Thoracic aorta (tissue), 2 donors: ENCODE measurements at places on chromosomes 1 and 21.

DNA sequence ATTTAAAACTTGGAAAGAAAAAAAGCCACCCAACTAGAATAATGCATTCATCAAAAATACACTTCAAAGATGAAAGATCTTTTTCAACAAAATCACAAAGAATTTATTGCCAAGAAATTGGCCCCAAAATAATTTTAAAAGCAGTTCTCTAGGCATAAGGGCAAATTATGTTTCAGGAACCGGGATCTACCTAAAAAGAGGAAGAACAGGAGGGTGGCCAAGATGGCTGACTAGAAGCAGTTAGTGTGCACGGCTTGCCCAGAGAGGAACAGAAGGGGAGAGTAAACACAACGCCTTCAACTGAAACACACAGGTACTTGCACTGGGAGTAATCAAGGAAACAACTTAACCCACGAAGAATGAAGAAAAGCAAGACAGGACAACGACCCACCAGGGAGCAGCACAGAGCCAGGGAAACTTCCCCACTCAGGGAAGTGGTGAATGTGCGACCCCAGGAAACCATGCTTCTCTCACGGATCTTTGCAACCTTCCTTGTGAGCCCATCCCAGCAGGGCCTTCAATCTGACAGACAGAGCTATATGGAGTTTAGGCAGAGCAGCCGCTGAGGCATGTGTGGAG, 46.1 kb downstream of the ACKR1 start:
- no peaks in the 10 kb centered on the region for H3K36me3 ChIP-seq
- no peak overlapping the region for H3K27ac ChIP-seq
- no peak for DNase-seq
- no peak overlapping the region for H3K4me3 ChIP-seq
- H3K4me1 ChIP-seq, result no peaks in the 10 kb centered on the region

DNA sequence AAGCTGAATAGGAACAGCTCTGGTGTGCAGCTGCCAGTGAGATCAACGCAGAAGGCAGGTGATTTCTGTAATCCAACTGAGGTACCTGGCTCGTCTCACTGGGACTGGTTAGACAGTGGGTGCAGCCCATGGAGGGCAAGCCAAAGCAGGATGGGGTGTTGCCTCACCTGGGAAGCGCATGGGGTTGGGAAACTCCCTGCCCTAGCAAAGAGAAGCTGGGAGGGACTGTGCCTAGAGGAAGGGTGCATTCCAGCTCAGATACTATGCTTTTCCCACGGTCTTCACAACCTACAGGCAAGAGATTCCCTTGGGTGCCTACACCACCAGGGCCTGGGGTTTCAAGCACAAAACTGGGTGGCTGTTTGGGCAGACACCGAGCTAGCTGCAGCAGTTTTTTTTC, 183.2 kb downstream of the DNM3 start:
- H3K36me3 ChIP-seq, result no peaks in the 10 kb centered on the region
- no peak overlapping the region for H3K27ac ChIP-seq
- H3K4me1 ChIP-seq, result no peaks in the 10 kb centered on the region
- no peaks in the 10 kb centered on the region for H3K27me3 ChIP-seq

DNA sequence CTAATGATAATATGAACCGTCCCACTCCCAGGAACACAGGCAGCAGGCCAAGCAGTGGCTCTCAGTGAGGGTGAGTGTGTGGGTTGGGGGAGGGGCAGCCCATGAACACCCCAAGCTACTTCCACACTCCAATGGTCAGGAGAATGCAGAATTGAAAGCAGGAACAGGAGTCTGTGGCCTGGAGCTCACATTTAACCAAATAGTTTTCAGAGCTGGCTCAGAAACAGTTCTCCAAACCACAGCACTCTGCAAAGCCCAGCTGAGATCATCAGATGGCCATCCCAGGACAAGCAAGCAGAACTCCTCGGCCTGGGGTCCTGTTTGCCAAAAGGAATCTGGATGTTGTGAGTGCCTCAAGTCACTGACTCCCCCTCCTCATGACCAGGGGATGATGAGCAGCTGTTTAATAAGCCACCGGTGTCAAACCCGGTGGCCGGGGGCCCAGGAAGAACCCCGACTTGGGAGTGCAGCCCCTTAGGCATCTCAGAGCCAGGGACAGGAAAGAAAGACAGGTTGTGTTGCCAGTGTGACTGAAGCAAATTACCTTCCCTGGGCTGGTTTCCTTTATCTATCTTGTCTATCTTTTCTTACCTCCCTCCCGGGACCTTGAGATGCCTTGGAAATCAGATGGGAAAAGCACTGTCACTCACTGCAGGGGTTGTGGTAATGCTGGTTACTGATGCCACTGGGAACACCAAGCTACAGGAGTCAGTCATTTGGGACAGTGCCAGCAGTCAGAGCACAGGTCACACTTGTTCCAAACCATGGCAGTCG, 20.4 kb downstream of the DEGS1 start:
- H3K27ac ChIP-seq, result no peak overlapping the region
- no peak for DNase-seq
- peaks cover 14% of the 10 kb centered on the region for H3K4me1 ChIP-seq
- H3K4me3 ChIP-seq, result no peak overlapping the region
- H3K27me3 ChIP-seq, result no peaks in the 10 kb centered on the region

DNA sequence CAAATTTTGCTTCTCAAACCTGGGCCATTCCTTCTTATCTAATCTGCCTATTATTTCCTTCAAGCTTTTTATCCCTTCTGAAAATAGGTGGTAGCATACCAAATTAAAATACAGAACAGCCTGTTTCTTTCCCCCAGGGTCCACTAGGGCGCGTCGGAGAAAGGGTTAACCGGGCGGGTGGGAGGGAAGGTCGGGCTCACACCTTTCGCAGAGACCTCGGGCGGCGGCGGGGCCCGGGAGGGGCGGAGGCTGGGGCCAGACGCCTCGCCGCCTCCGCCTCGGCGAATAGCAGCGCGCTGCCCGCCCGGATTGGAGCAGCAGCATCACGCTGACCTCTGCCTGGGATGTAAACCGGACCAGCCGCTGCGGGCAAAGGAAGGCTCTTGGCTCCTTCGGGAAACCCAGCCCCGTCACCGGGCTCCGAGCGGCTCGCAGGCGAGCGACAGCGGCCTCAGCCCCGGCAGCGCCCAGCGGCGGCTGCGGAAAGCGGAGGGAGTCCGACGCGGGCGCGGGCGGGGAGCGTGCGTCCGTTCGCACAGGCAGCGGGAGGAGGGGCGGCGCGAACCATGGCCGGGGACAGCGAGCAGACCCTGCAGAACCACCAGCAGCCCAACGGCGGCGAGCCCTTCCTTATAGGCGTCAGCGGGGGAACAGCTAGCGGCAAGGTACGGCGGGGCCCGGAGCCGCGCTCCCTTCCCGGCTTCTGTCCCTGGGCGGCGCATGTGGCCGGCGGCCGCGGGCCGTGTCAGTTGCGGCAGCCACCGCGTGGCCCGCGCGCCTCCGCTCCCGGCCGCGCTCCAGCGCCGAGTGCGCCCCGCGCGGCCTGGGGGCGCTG, at the start of gene UCK2:
UCK2 (plus strand) TSS at position 347 of the 835 bp plus-strand sequence; CDS start at position 567, 220 bp downstream.
- peak within 1 kb of the TSS; percentile 93 for H3K27ac ChIP-seq
- H3K36me3 ChIP-seq, result no peaks in the 10 kb centered on the region
- peak within 1 kb of the TSS; percentile 94 for H3K4me3 ChIP-seq
- peak; percentile 11 for DNase-seq

DNA sequence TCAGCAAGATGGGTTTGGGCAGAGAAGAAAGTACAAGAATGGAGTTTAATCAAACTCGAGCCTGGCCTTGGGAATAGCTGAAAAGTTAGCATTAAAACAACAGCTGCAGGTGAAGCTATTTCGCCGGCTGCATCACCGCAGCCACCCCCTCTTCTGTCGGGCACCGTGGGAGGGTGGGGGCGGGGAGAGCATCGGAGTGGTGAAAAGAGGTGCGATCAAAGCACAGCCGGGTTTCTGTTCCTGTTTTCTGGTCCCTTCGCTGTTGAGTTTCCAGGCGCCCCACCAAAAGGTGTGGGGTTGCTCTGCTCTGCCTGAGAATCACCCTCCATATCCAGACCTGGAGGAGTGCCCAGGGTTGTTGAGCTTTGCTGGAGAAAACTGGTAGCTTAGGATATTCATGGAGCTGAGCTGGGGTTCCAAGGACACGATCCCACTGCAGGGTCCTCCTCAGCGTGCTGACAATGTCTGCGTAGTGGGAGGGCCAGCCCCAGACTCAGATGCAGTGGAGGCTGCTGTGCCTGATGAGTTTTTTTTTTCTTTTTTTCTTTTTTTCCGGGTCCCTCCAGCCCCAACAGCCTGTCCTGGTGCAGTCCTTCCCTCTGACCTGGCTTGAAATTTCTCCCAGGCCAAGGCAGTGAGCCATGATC, 127.5 kb upstream of the C1orf174 start:
- no peak overlapping the region for H3K4me3 ChIP-seq

- H3K36me3 ChIP-seq, result peaks cover 17% of the 10 kb centered on the region
- DNase-seq, result no peak
- H3K4me3 ChIP-seq, result no peak overlapping the region
These were observed 22.2 kb downstream of the FNDC5 start for GRCh38 chr1:32848354-32849063.
